ENCODE measurements at places on chromosomes 11 and 22.

GRCh38 chr11:6646576-6646917, 9.1 kb downstream of the DCHS1 start:
- no peak for DNase-seq

DNA sequence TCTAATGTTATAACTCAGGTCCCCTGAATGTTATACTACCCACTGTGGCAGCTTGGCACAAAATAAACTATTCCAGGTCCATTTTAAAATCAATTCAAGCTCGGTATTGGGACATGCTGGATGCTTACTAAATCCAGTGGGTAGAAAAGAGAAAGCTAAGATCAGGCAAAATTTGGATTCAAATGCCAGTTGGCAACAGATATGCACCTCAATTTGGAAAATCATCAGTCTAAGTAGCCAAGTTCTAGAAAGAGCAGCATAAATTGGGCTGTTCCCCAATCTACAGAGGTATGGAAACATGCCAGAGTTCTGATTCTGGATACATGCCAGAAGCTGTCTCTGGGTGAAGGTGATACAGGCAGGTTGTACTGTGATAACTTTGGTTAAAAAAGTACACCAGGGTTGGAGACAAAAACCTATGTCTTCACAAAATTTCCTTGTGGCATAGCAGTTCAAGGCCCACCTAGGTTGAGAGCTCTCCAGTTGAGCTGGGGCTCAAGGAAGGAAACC, 427.8 kb downstream of the LRRC4C start:
- DNase-seq, result no peak

GRCh38 chr11:10181811-10182210, 112.2 kb downstream of the SBF2 start:
- DNase-seq, result no peak

GRCh38 chr22:47601666-47602065, 839.2 kb downstream of the TBC1D22A start:
- no peak for DNase-seq

GRCh38 chr11:88604260-88604659, 266.7 kb upstream of the CTSC start:
- no peak for DNase-seq

GRCh38 chr11:350723-351255, 18.5 kb upstream of the B4GALNT4 start:
- DNase-seq, result no peak

DNA sequence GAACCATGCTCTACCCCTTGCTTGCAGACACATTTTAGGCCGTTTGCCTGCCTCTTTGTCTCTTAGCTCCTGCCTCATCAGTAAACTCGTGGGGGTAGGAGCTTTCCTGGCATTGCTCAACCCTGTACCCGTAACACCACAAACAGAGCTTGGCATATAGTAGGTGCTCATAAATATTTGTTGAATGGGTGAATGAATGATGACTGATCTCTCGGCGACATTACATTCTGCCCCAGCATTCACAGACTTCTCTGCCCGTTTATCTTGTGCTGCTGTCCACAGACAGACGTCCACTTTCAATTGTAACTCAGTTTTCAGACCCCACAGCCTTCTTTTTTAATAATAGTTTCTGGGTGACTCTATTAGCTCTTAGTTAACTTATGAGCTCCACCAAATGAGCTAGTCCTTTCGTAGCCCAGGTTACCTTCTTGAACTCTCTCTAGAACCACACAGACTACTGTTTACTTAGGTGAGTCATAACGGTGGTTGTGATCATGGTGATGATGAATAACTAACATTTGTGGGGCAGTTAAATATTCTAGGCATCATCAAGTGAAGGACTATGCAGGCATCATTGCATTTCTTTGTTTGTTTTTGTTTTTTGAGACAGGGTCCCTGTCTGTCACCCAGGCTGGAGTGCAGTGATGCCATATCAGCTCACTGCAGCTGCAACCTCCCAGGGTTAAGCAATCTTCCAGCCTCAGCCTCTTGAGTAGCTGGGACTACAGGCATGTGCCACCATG, 188.4 kb downstream of the ADAMTS15 start:
- DNase-seq, result no peak

DNA sequence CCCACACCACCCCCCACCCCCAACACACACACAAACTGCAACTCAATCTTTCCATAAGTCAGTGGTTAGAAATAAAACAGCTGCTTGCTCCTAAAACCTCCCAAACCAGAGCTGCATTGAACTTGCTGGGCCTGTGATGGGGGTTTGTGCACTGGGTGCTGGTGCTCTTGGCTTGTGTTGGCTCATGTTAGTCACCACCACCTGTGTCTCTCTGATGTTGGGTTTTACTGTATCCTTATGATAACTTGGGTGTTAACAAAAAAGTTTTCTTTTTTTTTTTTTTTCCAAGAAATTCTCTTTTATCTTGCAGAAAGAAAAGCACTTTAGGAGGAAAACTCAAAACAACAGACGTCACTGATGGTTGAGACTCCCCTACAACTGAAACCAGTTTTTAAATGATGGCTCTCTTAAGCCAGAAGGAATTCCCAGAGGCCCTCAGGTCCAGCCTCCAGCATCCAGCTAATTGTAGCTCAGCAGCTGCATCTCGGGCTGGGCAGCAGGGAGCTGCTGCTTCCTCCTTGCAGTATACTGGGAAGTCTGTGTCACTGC, 79.9 kb upstream of the DRD2 start:
- DNase-seq, result no peak

DNA sequence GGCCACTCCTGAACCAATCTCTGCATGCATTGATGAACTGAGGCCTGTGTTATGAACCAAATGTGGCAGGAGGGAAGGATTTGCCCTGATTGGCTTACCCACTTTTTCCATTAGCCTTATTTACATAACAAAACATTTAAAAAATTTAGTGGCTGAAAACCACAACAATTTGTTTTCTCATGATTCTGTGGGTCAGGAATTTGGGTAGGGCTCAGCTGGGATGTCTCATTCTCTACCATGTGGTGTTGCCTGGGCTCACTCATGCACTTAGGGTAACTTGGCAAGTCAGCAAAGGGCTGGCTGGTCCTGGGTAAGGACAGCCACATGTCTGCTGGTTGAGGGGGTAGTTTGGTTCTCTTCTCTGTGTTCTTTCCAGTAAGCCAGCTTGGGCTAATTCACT, 35.1 kb upstream of the CYP2R1 start:
- DNase-seq, result no peak

- DNase-seq, result no peak
These were observed 80.6 kb upstream of the SYT13 start for GRCh38 chr11:45366619-45367190.

DNA sequence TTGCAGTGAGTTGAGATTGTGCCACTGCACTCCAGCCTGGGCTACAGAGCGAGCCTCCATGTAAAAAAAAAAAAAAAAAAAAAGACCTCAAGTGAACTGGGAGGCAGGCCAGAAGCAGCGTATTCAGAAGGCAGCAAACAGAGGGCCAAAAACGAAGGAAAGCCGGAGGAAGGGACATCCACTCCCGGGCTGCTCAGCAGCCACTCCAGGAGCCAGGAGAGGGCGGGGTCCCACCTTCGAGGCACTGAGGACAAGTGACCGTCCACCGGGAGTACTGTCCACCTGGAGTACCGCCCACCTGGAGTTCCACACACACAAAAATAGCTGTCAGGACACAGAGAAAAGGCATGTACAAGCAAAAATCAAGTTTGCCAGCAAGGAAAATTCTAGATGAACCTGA, 5.5 kb downstream of the TOLLIP start:
- DNase-seq, result no peak

- DNase-seq, result no peak
These were observed 427.9 kb downstream of the JRKL start for GRCh38 chr11:96817482-96818399.

DNA sequence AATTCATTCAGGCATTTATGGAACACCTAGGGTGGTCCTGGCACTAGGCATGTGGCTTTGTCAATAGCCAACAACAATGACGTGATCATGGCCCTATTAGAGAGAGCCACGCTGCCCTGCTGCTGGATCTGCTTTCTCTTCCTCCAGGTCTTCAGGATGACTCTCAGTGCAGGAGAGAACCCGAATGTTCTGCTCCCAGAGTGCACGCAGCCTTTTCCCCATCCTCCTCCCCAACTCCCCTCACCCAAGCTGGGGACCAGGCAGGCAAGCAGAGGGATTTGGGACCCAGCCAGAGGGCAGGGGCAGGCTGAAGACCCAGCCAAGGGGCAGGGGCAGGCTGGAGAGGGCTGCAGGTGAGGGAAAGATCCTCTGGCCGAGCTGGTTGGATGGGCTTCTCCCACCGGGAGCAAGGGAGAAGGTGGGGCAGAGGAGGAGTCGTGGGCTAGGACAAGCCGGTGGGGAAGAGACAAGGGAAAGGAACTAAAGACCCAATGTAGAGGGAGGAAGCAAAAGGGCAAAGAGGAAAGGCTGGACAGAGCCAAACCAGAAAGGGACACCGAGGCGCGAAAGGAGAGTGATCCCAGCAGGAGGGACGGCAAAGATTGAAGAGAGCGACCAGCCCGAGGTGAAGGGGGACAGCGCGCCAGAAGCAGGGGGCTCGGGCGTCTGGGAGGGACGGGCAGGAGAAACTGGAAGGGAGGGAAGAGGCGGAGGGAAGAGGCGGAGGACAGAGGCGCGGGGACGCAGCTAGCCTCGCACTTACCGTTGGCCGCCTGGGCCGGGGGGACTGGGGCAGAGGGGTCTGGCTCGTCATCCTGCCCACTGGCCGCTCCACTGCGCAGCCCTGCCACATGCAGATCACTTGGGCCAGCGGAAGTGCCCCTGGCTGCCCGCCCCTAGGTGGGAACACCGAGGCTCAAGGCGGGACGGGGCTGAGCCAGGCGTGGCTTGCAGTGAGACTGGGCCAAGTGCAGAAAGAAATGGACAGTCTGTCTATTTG, at the start of gene KCTD14:
Gene KCTD14 (minus strand): TSS at position 880 of the 1,000 bp plus-strand sequence. CDS start 27 bp downstream, at position 853.
- no peak for DNase-seq

- DNase-seq, result no peak
These were observed 359.5 kb downstream of the TMEM135 start for GRCh38 chr11:87397011-87397865.

DNA sequence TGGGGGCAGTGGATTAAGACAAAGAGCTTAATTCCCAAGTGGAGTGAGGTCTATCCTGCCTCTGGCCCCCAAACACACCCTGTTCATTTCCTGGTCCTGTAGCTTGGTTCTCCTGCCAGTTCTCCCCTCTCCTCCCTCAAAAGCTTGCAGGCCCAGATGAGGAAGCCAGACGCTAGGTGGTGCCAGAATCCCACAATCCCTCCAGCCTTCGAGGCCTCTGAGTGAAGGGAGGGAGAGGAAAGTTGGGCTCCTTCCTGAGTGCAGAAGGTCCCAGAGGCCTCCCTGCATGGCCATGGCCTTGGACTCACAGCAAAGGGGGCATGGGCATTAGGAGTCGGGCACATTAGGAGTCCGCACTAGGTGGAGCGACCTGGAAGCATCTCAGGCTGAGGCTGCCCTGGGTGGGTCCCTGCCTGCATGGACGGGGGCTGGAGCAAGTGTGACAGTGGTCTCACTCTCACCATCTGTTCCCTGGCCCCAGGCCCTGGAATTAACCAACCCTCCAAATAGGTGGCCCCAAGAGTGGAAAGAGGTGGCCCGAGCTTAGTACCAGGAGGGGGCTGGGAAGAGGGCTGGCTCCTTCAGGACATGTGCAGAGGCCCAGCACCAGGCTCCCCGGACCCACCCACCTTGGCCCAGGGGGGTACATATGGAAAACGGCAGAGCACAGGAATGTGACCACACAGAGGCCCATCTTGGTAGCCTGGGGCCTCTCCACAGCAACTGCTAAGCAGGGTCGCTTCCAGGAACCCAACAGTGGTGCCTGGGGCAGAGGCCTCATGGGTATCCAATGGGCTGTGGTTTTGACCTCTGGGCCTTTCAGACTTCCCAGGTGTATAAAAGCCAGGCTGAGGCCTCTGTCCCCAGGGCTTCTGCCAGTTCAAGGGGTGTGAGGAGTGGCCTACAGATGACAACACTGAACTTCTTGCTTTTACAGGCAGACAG, 5.2 kb downstream of the FXYD2 start:
- DNase-seq, result no peak

- DNase-seq, result peak; percentile 87
These were observed at the start of gene C11orf91 for GRCh38 chr11:33700502-33701271. TSS of gene C11orf91 (minus strand) at chr11:33700826. CDS start at chr11:33700740, 86 bp downstream.

GRCh38 chr11:86790195-86790725, 10.1 kb upstream of the PRSS23 start:
- no peak for DNase-seq

DNA sequence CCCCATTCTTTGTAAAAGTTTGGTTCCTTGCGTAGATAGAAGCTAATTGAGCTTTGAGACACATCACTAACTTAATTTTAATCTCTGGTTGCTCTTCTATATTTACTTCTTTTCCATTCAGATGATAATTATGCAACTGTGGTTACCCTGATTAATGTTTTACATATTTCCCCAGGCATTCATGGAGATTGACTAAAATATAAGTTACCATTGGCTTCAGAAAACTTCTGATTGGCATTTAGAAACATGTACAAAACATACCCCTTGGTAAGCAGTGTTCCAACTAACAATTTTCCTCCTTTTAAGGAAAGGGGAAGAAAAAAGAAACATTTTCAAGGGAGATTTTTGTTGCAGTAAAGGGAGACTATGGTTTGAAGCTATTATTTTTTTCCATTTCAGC, 43.9 kb downstream of the FAT3 start:
- no peak for DNase-seq

DNA sequence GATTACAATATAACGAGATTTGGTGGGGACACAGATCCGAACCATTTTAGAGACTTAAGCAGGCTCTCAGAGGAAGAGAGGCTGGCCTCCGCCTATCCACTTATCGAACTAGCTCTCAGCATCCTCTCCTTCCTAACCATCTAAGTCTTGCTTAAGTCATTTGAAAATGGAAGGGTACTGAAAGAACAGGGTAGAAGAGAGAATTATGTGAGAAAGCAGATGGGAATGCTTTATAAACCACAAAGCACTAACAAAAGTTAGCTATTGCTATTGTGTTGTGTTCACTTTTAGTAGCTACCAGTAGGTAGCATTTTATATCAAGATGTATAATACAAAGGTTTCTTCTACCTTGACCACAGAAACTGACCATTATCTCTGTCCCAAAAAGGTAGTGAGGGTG, 153.4 kb upstream of the CADM1 start:
- no peak for DNase-seq

DNA sequence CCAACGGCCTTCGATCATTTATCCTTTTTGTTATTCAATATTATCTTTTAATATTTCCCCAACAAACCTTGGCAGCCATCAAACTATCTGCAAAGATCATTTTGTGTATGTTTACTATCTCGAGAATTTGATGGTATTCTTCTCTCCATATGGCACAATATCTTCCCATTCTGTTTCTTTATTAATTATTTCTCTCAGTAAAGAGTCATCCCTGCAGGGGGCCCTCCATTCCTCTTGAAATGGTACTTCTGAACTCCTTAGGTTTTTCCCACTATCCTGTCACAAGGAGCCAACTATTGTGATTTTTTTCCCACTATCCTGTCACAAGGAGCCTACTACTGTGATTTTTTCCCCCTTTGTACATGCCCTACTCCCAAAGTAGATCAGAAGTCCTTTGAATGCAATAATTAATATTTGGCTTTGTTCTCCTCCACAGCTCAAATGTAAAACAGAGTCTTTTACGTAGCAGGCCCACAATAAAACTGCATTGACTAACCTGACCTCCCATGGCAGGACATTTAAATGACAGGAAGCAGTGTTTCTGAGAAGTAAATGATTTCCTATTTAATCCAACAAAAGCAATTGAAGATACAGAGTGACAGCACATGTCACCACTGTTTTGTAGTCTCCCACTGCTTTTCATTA, 43.3 kb downstream of the PDGFD start:
- no peak for DNase-seq
